Tongue (tissue), 3 donors: ENCODE measurements at places on chromosomes 7 and 10. TPM values are rescaled to one million over a fixed set of nuclear protein-coding genes. Genes with fewer than 3 reads are reported as not detected.

SPDYE2B gene
- not detected for total RNA-seq

OR6B1 gene
- not detected for total RNA-seq

PRSS37 gene
- not detected for total RNA-seq

RADIL gene
- total RNA-seq: 7.3 TPM

OR9A2 gene
- total RNA-seq: 0.41 TPM

KCP gene
- 0.72 TPM for total RNA-seq

NME8 gene
- 0.10 TPM for total RNA-seq

HOXA9 gene
- total RNA-seq: not detected

SLC29A4 gene
- total RNA-seq: 11.2 TPM

TUBB8 gene
- total RNA-seq: not detected

OGDHL gene
- 1.4 TPM for total RNA-seq

CPED1 gene
- 32.3 TPM for total RNA-seq

HMX3 gene
- not detected for total RNA-seq

GDF2 gene
- total RNA-seq: not detected

PNLIPRP2 gene
- total RNA-seq: not detected

PSD gene
- total RNA-seq: 6.2 TPM

PTN gene
- 85.1 TPM for total RNA-seq

TEX36 gene
- total RNA-seq: not detected

DHX32 gene
- total RNA-seq: 29.2 TPM

COBL gene
- total RNA-seq: 87.7 TPM

GPRIN2 gene
- 1.3 TPM for total RNA-seq
